ENCODE measurements at places on chromosomes 11 and 22.

GRCh38 chr11:124276081-124276480, 19.9 kb downstream of the OR8G5 start:
- peak; percentile 1 for DNase-seq

DNA sequence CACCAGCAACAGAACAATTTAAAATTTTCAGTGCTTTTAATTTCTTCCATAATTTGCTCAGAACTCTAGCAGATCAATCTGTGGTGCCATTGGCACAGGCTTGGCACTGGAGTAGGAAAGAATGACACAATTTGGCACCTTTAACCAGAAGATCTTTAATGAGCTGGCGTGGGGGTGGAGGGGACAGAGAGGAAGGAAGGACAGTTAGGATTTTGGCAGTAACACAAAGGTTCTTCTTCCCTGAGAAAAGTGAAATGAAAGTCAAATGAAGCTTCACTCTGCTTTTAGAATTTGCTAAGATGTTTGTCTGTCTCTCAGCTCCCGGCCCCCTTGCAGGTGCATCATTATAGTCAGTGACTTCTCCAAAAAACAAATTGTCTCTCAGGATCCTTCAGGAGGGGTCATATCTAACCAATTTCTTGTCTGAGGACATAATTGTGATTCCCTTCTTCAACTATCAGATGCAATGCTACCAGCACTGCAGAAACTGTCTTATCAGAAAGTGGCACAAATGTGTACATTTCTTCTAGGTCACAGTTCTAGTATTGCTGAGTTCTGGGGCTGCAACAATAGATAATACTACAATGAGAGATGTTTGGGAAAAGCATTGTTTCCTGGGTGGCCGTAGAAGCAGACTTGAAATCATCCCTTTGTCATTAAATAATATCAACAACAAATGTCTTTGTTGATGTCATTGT, 66.8 kb downstream of the CSTPP1 start:
- DNase-seq: no peak

DNA sequence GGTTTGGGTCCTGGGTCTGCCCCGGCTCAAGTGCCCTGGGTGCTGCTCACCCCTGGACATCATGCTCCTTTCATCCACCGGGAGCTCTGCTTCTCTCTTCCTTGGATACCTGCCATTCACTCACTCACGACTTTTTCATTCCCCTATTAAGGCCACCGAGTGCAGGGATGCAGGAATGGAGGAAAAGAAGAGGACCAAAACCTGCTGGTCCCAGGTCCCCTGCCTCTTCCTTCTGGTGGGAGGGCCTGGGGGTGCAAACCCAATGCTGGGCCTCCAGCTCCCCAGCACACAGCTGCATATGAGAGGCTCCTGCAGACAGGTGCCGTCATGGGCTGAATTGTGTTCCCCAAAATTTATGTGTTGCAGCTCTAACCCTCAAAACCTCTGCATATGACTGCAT, 36.8 kb upstream of the MYEOV start:
- no peak for DNase-seq

GRCh38 chr11:82906236-82906635, 4.7 kb downstream of the DDIAS start:
- peak; percentile 22 for DNase-seq

GRCh38 chr11:47061429-47062178, 115.1 kb downstream of the ARFGAP2 start:
- DNase-seq: no peak

- no peak for DNase-seq
Observed at GRCh38 chr11:1656061-1656441, 26.5 kb downstream of the KRTAP5-5 start.

DNA sequence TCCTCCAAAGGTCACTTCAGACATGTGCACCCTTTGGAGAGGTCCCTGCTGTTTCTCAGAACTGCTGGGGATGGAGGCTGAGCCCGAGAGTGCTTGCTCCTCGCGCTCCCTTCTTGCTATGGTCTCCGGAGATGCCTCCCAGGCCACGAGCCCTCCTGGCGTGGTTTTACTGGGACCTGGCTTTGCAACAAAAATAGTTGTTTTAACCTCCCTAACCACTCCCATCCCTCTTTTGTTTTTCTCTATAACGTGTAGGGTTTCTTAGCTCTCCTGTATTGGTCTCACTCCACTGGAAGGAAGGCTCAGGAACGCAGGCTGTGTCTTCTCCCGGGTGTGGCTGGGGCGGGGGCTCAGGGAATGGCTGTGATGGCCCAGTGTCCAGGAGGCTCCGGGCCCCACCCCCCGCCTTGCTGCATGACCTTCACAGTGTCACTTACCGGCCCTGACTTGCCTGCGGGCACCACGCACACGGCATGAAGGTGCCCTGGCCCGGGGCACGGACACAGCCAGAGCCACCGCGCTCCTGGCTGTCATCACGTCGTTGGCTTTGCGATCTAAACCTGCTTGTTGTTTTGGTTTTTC, 5.6 kb downstream of the PTDSS2 start:
- DNase-seq: no peak

- no peak for DNase-seq
Observed at GRCh38 chr22:30413001-30413400, 12.6 kb upstream of the MTFP1 start.

DNA sequence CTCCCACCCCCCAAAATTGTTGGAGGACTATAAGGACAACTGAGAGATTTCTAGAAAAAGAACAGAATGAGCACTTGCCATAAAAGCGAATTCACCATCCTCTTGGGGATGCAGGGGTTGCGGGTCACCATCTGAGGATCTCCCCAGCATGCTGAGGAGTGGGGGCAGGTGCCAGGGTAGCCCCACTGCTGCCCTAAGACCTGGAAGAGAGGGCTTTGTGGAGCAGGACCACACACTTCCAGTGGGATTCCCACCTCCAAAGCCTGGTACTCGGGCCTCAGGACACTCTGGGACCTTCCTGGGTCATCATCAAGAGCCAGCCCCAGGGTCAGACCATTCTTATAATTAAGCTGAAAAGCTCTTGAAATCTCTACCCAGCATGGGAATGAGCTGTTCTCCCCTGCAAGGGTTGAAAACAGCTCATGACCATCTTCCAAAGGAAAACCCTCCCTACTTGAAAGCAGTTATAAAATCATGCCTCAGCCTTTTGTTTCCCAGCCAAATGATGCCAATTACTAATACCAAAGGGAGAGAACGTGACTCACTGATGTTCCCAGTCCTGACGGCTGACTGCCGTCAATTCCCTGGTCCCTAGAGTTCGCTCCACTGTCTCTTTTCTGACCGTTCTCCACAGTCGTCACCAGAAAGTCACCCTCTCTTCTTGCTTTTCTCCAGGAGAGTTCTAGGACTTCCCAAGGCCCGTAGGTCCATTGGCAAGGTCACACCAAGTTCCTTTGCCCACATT, 76.8 kb upstream of the CREB3L1 start:
- DNase-seq: peak; percentile 72

DNA sequence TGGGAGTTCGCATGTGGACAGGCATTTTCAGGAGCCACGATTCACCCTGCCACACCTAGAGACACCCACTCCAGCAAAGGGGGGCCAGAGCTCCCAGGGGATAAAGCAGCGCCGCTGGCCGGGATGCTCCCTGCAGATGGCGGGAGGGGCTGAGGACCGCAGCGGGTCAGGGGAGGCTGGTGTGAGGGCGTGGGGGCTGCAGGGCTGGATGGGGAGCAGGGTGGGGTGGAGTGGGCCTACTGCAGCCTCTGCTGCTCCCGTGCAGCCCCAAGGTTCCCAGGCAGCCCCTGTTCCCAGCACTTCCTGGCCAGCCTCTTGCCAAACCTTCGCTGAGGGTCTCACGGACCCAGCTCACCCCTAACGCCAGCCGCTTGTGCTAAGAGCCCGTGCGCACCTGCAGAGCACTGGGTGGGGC, 13.0 kb downstream of the MUC5B start:
- no peak for DNase-seq

- DNase-seq: no peak
Observed at GRCh38 chr11:12786450-12786849, 112.2 kb downstream of the TEAD1 start.

GRCh38 chr11:123624974-123625373, 29.4 kb downstream of the SCN3B start:
- peak; percentile 2 for DNase-seq

DNA sequence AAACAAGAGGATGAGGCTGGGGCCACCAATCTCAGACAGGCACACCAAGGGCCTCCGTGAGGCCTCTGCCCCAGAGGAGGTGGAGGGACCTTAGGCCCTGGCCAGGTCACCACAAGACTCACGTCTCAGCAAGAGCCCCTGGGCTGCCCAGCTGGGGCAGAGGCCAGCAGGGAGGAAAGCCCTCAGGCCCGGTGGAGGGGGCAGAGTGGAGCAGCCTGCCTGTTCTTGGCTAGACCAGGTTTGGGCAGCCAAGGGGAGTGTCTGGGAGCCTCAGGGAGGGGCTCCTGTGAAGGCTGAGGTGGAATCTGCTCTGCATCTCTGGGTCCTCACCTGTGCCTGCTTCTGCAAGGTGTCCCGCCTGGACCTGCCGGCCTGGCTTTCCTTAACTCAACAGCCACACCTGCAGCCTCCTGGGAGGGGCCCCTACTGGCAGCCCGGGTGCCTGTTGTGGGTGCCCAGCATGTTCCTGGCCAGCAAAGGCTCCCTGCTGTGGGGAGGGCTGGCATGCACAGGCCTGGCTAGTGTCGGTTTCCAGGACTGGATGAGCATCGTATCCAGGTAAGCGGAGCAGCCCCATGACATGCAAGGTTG, 11.9 kb downstream of the TTLL12 start:
- DNase-seq: no peak

GRCh38 chr11:28773606-28774005, 665.4 kb downstream of the METTL15 start:
- DNase-seq: no peak

DNA sequence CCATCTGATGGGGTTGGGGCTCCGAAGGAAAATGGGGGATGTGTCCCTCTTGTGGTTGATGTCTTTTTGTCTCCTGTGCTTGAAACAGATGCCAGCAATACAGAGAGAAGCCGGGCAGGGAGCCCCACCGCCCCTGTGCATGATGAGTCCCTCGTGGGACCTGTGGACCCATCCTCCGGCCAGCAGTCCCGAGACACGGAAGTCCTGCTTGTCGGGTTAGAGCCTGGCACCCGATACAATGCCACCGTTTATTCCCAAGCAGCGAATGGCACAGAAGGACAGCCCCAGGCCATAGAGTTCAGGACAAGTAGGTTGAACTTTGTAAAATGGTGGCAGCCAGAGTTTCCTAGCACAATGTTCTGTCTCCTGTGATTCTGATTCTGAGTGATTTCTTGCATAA, 91.7 kb upstream of the OR4B1 start:
- DNase-seq: no peak

DNA sequence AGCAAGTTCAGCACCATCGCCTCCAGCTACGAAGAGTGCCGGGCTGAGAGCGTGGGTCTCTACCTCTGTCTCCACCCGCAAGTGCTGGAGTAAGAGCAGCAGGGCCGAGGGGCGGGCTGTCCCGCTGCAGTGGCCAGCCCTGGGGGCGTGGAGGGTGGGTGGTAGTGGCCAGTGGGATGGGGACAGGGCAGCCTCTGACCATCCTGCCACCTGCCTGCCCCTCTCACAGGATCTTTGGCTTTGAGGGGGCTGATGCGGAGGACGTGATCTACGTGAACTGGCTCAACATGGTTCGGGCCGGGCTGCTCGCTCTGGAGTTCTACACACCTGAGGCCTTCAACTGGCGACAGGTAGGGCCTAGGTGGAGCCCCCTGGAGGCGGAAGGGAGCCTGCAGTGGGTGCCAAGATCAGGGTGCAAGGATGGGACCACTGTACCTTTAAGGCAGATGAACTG, 15.0 kb upstream of the BBS1 start:
- DNase-seq: no peak

- DNase-seq: no peak
Observed at GRCh38 chr22:31812977-31813605, 59.3 kb downstream of the DEPDC5 start.

- DNase-seq: no peak
Observed at GRCh38 chr11:94835594-94835927, 67.4 kb downstream of the AMOTL1 start.

- DNase-seq: no peak
Observed at GRCh38 chr11:73367482-73368024, 8.6 kb upstream of the RELT start.

GRCh38 chr11:43784301-43784700, 96.3 kb upstream of the ALKBH3 start:
- DNase-seq: no peak

DNA sequence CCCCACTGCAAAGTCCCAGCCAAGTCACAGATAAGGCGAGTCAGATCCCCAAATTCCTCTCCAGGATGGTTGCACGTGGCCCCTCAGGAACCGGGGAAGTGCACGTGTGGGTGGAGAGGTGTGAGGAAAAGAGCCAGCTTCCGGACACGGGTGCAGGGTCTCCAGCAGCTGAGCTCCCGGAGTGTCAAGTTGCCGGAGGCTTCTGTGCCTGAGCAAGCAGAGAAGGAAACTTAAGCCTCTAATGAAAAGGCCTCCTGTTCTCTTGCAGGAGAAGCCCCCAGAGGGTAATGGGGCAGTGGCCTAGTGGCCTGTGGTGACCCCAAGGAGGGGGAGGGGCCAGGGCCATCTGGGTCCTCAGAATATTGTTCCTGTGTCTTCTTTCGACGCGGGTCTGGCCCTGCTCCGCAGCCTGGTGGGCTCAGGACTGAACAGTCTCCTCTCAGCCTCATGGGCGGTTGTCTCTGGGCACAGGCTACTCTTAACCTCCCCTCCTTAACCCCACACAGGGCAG, 147.9 kb downstream of the FEZ1 start:
- no peak for DNase-seq

DNA sequence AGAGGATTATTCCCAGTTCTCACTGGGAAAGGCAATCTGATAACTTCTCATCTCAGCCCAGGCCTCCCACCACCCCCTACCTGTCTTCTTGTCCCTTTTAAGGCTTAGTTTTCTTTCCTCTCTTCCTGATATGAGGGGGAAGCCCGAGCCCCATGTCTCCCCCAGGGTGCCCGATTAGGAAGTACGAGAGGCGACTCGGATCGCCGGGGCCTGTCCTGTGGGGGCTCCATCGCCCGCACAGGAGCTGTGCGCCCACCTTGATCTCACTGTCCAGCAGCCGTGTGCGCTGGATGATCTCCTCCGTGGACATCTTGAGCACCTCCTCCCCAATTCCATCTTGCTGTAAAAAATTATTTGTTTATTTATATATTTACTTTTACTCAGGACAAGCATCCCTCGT, 628 bp downstream of the PSMC3 start:
- DNase-seq: no peak

- DNase-seq: no peak
Observed at GRCh38 chr22:20466659-20467379, 28.8 kb downstream of the KLHL22 start.

GRCh38 chr11:2575591-2576051, 124.2 kb downstream of the KCNQ1OT1 start:
- no peak for DNase-seq

- no peak for DNase-seq
Observed at GRCh38 chr11:77981346-77981947, 13.0 kb downstream of the INTS4 start.

GRCh38 chr11:31797190-31798056, 13.7 kb downstream of the PAX6 start:
- DNase-seq: no peak

- no peak for DNase-seq
Observed at GRCh38 chr22:47848184-47848920, 1085.9 kb downstream of the TBC1D22A start.

- DNase-seq: peak; percentile 1
Observed at GRCh38 chr22:32987081-32987631, 71.0 kb downstream of the SYN3 start.
